Left kidney (tissue), 8 donors: ENCODE measurements at places on chromosomes 12 and 14. TPM values are rescaled to one million over a fixed set of nuclear protein-coding genes. Genes with fewer than 3 reads are reported as not detected.

Gene CNPY2
- polyA plus RNA-seq, result 157 TPM

Gene ADAM21
- polyA plus RNA-seq, result 0.93 TPM

- no peak for DNase-seq
Measured at GRCh38 chr12:77486872-77487271, 343.8 kb upstream of the NAV3 start.

GRCh38 chr12:25529738-25530137 lies 23.3 kb downstream of the LMNTD1 start:
- no peak for DNase-seq

DNA sequence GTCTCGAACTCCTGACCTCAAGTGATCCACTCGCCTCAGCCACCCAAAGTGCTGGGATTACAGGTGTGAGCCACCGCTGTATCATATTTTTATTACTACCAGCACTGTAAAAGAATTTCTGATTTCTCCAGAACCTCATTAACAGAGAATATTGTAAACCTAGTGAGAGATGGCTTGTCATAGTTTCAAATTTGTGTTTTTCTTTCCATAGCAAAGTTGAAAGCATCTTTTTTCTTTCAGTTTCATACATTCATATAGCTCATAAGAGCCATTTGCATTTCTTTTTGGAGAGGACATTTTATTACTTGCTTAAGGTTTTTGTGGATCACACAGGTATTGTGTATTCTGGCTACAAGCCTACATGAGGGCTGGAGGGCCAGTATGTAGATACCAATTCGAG lies 58.0 kb downstream of the MIS18BP1 start:
- DNase-seq, result no peak

DNA sequence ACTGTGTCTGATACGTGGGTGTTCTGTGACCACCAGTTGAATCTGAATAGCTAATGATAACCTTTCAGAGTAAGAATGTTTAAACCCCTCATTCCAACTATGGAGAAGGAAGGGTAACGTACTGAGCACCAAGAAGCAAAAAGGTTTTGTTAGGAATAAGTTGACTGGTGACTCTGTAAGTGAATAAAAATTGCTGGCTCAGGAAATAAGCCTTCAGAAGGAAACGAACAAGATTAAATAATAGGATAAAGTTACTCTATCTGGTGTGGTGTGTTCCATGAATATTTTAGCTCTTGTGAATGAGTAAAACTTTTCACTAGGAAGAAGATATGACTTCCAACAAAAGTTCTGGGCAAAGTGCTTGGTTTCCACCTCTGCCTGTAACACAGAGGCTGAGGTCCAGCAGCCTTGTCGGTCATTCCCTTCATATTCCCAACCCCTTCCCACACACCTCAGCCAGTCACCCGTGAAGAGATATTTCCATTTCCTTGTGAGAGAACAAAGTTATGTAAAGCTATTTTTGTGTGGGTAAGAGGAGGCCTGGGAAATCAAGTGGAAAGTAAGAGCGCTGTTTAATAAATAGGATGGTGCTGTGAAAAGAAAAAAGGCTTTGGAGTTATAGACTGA lies 47.1 kb downstream of the ARF6 start:
- no peak for DNase-seq

- DNase-seq, result no peak
Measured at GRCh38 chr12:113470871-113471618, 626 bp downstream of the LHX5 start.

Gene CTSG
- 0.27 TPM for polyA plus RNA-seq

DNA sequence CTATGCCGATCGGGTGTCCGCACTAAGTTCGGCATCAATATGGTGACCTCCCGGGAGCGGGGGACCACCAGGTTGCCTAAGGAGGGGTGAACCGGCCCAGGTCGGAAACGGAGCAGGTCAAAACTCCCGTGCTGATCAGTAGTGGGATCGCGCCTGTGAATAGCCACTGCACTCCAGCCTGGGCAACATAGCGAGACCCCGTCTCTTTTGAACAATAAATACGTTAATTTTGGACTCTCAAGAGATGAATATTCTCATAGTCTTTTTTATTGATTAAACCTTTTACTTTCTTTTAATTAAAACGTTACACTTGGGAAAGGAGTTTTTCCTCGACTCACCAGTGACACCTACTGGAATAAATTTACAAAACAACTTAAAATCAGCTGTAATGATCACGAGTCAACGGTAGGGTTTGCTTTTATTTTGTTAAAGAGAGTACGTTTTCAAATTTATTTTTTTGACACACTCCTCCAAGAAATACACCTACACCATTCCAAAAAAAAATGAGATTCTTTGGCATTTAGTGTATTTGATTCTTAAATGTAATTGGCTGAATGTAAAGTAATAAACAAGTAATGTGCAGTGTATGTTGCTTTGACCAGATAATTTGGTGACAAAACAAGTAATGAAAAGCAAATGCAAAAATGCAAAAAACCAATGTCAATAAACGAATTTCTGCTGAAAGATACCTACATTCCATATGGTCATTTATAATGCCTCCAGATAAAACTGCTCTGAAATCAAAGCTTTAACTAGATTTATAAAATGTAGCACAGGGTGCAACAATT lies 687 bp upstream of the RPS29 start:
- peak; percentile 78 for DNase-seq

DNA sequence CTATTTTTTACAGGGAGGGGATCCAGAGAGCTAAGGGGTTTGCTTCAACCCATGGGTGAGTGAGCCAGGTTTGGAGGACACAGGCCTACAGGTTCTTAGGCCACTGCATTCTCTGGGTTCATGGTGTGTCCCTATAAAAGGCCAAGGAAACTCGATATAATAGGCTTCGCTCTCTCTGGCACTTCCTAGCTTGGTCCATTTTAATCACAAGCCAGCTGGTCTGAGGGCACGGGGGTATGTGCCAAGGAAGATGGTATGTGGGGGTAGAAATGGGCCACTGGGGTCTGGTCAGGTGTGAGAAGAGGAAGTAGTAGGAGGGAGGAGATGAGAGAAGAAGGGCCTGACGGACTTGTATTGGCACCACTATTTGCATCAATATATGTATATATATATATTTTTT lies 4.9 kb downstream of the ETV6 start:
- no peak for DNase-seq

Gene EML5
- polyA plus RNA-seq, result 2.5 TPM

DNA sequence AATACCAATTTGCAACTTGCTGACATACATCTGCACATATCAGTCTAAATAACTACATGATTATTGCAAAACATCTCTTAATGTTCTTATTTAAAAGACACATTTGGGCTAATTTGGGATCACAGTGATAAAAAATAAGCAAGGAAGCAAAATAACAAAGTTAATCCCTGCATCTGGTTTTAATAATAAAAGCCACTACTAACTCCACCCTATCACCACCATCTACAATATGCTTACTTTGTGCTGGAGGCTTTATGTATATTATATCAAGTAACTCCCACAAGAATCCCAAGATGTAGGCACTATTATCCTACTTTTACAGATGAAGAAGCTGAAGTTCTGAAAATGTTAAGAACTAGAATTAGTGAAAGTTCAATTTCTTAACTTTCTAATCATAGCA lies 45.7 kb downstream of the TAOK3 start:
- DNase-seq, result no peak

DNA sequence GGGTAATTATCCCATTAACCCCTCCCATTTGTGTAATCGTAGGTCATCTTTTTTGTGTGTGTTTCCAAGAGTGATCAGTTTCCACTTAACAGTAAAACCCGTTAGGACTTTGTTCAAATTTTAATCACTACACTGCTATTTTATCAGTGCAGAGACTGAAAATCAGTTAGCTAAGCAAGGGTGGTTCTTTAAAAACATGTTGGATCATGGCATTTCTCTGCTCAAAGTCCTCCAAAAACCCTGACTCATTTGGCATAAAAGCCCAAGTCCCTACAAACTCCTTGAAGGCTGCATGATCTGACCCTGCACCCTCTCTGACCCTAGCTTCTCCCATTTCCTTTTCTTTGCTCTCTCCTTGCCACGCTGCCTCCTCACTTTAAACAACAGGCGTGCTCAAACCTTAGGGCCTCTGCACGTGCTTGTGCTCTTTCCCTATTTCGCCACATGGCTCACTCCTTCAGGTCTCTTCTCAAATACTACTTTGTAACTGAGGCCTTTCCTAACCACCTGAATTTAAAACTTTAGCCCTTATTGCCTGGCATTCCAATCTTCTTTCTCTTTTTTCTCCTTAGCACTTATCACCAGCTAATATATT lies 13.2 kb upstream of the OVCH1 start:
- no peak for DNase-seq

- DNase-seq, result no peak
Measured at GRCh38 chr12:6820166-6820565, 1.5 kb upstream of the GPR162 start.

Gene NXPH4
- 4.2 TPM for polyA plus RNA-seq

- no peak for DNase-seq
Measured at GRCh38 chr14:56118611-56119181, 485 bp downstream of the PELI2 start.

DNA sequence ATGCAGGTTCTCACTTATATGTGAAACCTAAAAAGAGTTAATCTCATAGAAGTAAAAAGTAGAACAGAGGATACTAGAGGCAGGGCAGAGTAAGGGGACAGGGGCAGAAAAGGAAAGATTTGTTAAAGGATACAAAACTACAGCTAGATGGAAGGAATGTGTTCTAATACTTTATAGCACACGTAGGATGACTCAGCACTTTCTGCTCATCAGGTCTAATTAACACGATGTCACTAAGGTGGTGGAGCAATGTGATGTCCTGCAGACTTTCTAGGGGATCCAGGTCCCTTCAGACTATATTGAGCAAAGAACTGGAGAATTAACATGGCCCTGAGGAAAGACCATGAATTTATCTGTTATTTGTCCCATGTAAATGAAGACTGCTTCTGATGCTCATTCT lies 80.8 kb upstream of the CMKLR1 start:
- no peak for DNase-seq

Gene CPSF6
- 137 TPM for polyA plus RNA-seq

Gene ABCD4
- 150 TPM for polyA plus RNA-seq

Gene KRT6A
- polyA plus RNA-seq, result not detected

Gene TSHR
- polyA plus RNA-seq, result 0.88 TPM

DNA sequence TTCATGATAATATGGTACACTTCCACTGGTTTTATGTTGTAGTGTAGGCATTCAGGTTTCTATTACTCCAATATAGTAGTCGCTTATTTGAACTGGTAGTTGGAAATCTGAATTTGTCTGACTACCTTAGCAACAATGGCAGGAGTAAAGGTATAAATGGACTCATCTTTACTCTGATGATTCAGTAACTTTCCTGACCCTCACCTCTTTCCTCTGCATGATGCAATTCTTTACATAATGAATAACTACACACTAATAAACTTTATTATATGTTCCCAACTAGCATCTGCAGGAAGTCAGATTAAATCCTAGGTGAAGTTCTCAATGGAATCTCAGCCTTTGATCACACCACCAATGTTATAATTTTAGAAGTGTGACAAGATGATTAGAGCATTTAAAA lies 70.5 kb upstream of the ATP2B1 start:
- DNase-seq, result no peak

Gene ADGRD1
- 13.7 TPM for polyA plus RNA-seq

- no peak for DNase-seq
Measured at GRCh38 chr14:100765296-100765695, 38.6 kb downstream of the DLK1 start.

- no peak for DNase-seq
Measured at GRCh38 chr12:122413516-122414404, 8.7 kb downstream of the CLIP1 start.

DNA sequence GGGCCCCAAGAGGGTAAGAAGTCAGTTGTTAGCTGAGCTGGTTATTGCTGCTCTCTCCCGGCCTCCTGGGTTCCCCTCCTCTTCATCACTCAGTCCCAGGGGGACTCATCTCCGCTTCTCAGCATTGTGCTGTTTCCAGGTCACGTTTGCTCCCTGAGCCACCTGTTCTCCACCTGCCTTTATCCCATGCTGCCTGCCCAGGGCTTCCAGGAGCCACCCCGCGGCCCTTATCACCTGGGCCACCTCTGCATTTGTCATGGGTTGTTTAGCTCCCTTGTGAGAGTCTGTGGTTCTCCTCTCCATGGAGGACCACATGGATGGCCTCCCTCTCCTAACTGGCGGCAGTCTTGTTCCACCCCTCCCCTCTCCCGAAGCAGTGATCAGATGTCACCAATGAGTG lies 36.0 kb downstream of the SYNDIG1L start:
- DNase-seq, result no peak

Gene MMP17
- polyA plus RNA-seq, result 0.65 TPM

DNA sequence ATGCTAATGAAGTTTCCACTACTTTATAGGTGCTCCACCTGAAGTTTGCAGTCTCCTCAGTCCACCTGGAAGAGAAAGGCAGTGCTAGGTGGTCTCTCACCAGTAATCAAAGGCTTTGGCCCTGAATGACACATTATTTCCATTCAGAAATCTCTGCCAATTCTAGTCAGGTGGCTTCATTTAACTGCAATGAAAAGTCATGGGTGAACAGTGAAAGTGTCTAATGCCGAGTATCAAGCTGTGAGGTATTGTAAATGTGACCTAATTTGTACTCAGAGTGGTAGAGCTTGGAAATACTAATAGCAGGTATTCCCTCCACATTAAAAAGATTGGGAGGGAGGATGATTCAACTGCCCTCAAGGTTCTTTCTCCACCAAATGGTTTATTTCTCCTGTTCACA lies 220.9 kb upstream of the LRFN5 start:
- DNase-seq, result peak; percentile 10
